ENCODE measurements at places on chromosomes 3 and 15.

DNA sequence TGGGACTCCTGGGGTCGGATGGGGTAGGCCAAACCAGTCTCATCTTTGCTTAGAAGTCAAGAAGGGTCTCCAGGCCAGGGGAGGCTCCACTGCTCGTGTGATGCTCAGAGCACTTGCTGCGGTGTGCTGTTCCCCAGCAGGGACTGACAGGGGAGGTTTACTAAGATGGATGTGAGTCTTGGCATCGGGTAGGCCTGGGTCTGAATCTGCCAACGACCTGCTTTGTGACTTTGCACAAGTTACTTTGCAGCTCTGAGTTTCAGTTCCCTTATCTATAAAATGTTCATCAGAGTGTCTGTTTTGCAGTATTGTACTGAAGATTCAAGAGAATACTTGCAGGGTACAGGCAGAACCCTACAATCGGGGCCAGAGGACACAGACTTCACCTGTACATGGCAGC is 17.3 kb upstream of the CDCP1 start:
- DNase-seq = no peak

DNA sequence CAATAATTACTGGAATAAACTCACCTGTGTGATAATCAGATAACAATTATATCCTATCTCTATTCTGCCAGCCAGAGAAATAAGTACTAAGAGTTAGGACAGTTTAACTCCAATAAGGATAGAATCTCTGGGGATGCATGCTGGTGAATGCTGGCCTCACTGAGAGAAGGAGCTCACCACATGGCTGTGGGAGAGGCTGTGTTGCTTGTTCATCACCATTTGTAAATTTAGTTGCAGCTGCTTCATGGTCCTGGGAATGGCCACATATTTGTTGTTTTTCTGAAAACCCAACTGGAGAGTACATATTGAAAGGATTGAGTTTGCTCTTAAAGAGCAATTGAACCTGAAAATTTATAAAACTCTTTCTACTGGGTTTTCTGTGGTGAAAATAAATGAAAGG is 207.3 kb downstream of the NECTIN3 start:
- no peak for DNase-seq

GRCh38 chr3:141575879-141576743 is 89.3 kb downstream of the RASA2 start:
- no peak for DNase-seq

DNA sequence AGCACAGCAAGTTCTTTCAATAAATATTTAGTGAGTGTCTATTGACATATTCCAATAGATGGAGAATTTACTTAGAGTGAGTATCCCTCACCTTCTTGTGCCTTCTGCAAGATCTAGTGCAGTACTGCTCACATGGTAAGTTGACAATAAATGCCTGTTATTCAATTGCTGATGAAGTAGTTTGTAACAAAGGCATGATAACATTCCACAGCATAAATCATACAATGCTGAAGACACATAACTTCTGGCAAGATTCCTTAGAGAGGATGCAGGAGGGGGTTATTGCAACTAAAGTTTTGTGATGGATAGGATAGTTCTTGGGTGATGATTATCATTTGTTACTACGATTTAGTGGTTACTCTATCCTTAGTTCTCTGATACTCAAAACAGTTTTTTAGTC is 112.2 kb upstream of the RBMS3 start:
- no peak for DNase-seq

DNA sequence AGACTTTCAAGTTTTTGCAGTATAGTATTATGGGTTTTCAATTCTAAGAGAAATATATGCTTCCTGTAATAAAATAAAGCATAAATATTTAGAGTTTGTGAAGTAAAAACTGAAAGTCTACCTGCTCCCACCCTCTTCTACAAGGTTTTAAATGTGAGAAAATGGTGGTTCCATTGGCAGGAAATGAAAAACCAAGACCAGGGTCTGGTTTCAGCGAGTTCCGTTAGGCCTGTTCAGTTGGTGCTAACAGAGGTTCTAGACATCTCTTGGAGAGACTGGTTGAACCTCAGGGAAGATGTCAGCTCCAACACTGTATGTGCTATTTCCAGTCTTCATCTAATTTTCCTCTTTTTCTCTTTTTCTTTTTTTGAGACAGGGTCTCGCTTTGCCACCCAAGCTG is 11.8 kb upstream of the MYO1E start:
- no peak for DNase-seq

GRCh38 chr15:38253351-38253781 is 730 bp downstream of the SPRED1 start:
- DNase-seq = no peak
